ENCODE measurements at places on chromosomes 2 and 18. TPM values are rescaled to one million over a fixed set of nuclear protein-coding genes. Genes with fewer than 3 reads are reported as not detected.

DNA sequence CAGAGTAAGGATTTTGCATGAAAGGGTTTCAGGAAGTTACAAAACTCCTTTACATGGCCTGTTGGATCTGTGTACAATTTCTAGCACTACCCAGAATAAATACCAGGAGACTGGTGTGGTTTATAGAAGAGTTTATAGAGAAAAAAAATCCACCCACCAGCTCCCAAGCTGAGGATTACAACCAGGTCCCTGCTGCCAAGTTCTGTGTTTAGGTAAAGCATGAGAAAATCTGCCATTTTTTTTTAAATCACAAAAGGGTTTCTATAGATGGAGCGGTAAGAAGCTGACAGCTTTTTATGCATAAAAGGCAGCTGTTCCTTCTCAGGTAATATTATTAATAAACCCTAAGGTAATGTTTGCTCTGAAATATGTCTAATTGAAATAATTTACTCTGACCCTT lies 545.4 kb upstream of the ZEB2 start:
- H3K4me3 ChIP-seq: no peak overlapping the region
- DNase-seq: no peak
- peaks cover 8% of the 10 kb centered on the region for H3K27me3 ChIP-seq
- peaks cover 7% of the 10 kb centered on the region for H3K36me3 ChIP-seq
- H3K4me1 ChIP-seq: no peaks in the 10 kb centered on the region

- no peak overlapping the region for H3K4me3 ChIP-seq
- no peaks in the 10 kb centered on the region for H3K36me3 ChIP-seq
- DNase-seq: no peak
- no peaks in the 10 kb centered on the region for H3K4me1 ChIP-seq
- H3K27ac ChIP-seq: no peak overlapping the region
Measured at GRCh38 chr2:39335930-39336329, 92.2 kb upstream of the CDKL4 start.

- H3K36me3 ChIP-seq: no peaks in the 10 kb centered on the region
- no peak overlapping the region for H3K27ac ChIP-seq
- H3K4me1 ChIP-seq: no peaks in the 10 kb centered on the region
- no peak overlapping the region for H3K4me3 ChIP-seq
Measured at GRCh38 chr2:238986491-238987351, 138.8 kb downstream of the TWIST2 start.

DNA sequence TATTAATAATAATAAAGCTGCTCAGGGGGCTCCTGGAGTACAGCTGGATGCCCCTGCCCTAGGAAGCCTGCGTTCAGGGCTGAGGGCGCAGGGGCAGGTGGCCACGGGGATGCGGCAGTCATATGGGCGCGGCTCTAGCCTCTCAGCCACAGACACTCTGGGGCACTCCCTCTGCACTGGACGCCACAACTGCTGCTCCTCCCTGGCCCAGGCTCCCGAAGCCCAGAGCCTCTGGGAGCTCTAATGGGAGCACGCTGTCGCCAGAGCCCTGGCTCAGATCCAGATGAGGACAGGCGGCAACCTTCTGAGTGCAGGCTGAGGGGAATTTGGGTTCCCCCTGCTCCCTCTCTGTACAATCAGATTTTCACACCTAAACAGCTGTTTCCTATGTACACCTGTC lies 93.6 kb downstream of the MTCL1 start:
- no peak overlapping the region for H3K4me3 ChIP-seq
- H3K27me3 ChIP-seq: peaks cover 15% of the 10 kb centered on the region
- no peak overlapping the region for H3K27ac ChIP-seq
- DNase-seq: no peak
- no peaks in the 10 kb centered on the region for H3K4me1 ChIP-seq
- H3K36me3 ChIP-seq: no peaks in the 10 kb centered on the region

- no peak overlapping the region for H3K4me3 ChIP-seq
- no peak for DNase-seq
- no peaks in the 10 kb centered on the region for H3K27me3 ChIP-seq
- H3K27ac ChIP-seq: no peak overlapping the region
- no peaks in the 10 kb centered on the region for H3K36me3 ChIP-seq
- peaks cover 6% of the 10 kb centered on the region for H3K4me1 ChIP-seq
Measured at GRCh38 chr2:86221066-86221684, 21.9 kb downstream of the MRPL35 start.

DNA sequence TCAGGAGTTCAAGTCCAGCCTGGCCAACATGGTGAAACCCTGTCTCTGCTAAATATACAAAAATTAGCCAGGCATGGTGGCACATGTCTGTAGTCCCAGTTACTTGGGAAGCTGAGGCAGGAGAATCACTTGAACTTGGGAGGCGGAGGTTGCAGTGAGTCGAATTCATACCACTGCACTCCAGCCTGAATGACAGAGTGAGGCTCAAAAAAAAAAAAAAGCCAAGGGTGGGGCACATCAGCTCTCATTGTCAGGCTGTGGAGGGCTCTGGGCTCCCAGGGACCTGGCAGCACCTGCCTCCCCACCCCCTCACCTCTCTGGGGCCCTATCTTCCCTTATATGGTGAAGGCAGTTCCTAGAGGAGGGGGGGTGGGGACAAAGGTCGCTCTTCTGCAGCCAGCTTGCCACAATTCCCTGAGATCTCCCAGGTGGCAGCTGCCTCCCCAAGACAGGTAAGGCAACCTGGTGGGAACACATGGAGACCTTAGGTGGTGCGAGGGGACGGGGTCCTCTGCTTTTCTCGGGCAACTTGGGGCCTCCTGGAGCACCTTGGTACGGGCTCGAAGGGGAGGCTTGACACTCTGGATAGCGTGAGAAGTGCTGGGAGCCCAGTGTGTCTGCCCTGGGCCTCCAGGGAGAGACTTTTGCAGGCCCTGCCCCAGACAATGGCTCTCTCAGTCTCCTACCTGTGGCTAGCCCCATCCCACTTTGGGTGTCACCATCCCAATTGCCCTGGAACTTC lies at the start of gene VIL1:
TSS of gene VIL1 (plus strand) at position 407 of the 742 bp plus-strand sequence. CDS start 4,656 bp downstream, outside the sequence.
- no peak for DNase-seq
- no peak within 1 kb of the TSS for H3K27ac ChIP-seq

GRCh38 chr2:150624001-150624401 lies 136.5 kb upstream of the RND3 start:
- no peak overlapping the region for H3K27ac ChIP-seq
- H3K36me3 ChIP-seq: no peaks in the 10 kb centered on the region
- no peak for DNase-seq
- no peaks in the 10 kb centered on the region for H3K27me3 ChIP-seq

GRCh38 chr18:59681521-59682004 lies 15.7 kb downstream of the CCBE1 start:
- no peak overlapping the region for H3K4me3 ChIP-seq
- no peaks in the 10 kb centered on the region for H3K36me3 ChIP-seq
- DNase-seq: no peak
- H3K27me3 ChIP-seq: no peaks in the 10 kb centered on the region
- H3K4me1 ChIP-seq: no peaks in the 10 kb centered on the region
- no peak overlapping the region for H3K27ac ChIP-seq

GRCh38 chr2:202036601-202037037 lies 3.0 kb downstream of the FZD7 start:
- peaks cover 13% of the 10 kb centered on the region for H3K4me1 ChIP-seq
- no peak overlapping the region for H3K27ac ChIP-seq
- no peaks in the 10 kb centered on the region for H3K36me3 ChIP-seq

DNA sequence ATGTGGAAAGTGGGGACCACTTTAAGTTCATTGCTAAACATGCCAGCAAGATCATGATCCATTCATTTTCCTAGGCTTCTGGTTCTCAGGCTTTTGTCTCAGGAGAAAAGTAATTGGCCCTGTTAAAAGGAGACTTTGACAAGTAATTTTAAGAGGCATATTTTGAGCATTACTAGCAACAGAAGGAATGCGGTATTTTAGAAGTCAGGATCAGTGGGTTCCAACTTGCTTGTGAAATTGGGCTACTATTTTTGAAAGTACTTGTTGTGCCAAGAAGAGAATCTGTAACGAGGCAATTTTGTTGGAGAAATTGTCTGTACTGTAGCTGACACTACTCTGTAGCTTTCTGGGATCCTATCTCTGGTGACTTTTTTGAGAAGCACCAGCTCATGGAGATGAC lies 59.4 kb downstream of the CERS6 start:
- DNase-seq: no peak
- H3K36me3 ChIP-seq: no peaks in the 10 kb centered on the region
- H3K4me1 ChIP-seq: peaks cover 19% of the 10 kb centered on the region
- H3K4me3 ChIP-seq: no peak overlapping the region
- H3K27me3 ChIP-seq: no peaks in the 10 kb centered on the region

DNA sequence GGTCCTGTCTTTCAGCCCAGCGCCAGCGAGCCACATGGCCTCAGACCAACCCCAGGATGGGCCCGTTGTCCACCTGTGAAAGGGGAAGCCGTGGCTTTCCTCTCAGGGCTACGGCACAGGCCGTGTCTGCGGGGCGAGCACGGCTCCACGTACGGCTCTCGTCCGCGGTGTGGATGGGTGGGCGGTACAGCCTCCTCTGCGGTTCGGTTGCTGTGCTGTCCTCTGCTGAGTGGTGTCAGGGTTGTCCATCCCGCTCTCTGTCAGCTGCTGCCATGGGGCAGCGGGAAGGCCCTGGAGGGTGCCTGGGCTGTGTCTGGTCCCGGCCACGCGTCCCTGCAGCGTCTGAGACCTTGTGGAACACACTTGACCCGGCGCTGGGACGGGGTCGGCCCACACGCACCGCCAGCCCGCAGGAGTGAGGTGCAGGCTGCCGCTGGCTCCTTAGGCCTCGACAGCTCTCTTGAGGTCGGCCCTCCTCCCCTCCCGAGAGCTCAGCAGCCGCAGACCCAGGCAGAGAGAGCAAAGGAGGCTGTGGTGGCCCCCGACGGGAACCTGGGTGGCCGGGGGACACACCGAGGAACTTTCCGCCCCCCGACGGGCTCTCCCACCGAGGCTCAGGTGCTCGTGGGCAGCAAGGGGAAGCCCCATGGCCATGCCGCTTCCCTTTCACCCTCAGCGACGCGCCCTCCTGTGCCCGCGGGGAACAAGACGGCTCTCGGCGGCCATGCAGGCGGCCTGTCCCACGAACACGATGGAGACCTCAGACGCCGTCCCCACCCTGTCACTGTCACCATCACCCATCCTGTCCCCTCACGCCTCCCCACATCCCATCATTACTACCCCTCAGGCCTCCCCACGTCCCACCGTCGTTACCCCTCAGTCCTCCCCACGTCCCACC lies 128.7 kb downstream of the NFATC1 start:
- H3K27me3 ChIP-seq: no peaks in the 10 kb centered on the region
- no peaks in the 10 kb centered on the region for H3K36me3 ChIP-seq
- H3K4me1 ChIP-seq: peaks cover 44% of the 10 kb centered on the region
- peak overlapping the region; percentile 65 for H3K27ac ChIP-seq

DNA sequence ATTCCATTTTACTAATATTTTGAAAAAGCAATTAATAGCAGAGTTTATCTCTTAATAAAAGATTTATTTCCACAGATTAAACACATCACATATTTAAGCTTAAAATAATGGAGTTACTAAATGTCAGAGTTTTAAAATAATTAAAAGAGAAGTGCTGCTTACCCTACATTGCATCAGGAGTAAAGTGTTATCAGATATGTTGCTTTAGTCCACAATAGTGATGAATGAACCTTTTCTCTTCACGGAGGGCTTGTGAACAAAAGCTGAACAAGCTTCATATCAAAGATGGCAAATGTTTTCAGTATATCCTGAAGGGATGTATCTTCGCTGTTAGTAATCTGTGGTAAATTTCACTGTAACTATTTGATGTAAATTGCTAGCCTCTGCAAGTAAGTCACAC lies 69.4 kb upstream of the TTC27 start:
- H3K4me1 ChIP-seq: peaks cover 5% of the 10 kb centered on the region
- H3K36me3 ChIP-seq: peaks cover 9% of the 10 kb centered on the region
- no peak overlapping the region for H3K27ac ChIP-seq
- no peak for DNase-seq
- H3K4me3 ChIP-seq: no peak overlapping the region
- H3K27me3 ChIP-seq: no peaks in the 10 kb centered on the region

DNA sequence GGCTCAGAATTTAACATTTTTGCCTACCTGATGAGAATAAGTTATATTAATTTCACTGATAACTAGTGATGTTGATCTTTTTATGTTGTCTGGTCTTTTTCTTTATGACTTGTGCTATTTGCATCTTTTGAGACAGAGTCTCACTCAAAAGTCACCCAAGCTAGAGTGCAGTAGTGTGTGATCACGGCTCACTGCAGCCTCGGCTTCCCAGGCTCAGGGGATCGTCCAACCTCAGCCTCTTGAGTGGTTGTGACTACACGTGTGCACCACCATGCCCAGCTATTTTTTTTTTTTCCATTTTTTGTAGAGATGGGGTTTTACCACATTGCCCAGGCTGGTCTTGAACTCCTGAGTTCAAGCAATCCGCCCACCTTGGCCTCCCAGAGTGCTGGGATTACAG lies 7.5 kb downstream of the SMCHD1 start:
- peak overlapping the region; percentile 27 for H3K4me3 ChIP-seq
- DNase-seq: no peak
- H3K4me1 ChIP-seq: peaks cover 70% of the 10 kb centered on the region
- H3K27ac ChIP-seq: peak overlapping the region; percentile 60
- H3K36me3 ChIP-seq: peaks cover 12% of the 10 kb centered on the region

DNA sequence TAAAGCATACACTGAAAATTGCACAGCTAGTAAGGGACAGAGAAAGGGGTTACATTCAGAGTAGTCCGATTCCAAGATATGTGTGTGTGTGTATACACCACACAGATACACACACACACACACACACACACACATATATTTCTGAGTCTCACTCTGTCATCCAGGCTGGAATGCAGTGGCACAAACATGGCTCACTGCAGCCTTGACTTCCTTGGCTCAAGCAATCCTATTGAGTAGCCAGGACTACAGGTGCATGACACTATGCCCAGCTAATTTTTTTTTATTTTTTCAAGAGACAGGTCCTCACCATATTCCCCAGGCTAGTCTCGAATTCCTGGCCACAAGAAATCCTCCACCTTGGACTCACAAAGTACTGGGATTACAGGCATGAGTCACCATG lies 68.1 kb upstream of the ITPRID2 start:
- H3K27ac ChIP-seq: no peak overlapping the region
- no peaks in the 10 kb centered on the region for H3K36me3 ChIP-seq
- no peak overlapping the region for H3K4me3 ChIP-seq
- no peak for DNase-seq
- no peaks in the 10 kb centered on the region for H3K4me1 ChIP-seq
- H3K27me3 ChIP-seq: peaks cover 35% of the 10 kb centered on the region

GRCh38 chr18:35572644-35573043 lies 8.9 kb upstream of the GALNT1 start:
- H3K27ac ChIP-seq: no peak overlapping the region
- no peak for DNase-seq
- no peak overlapping the region for H3K4me3 ChIP-seq
- peaks cover 5% of the 10 kb centered on the region for H3K36me3 ChIP-seq

SLC4A5 gene
- 3.2 TPM for total RNA-seq

IDH1 gene
- 18.9 TPM for total RNA-seq

GEN1 gene
- 31.0 TPM for total RNA-seq

RNF149 gene
- 123 TPM for total RNA-seq

UPP2 gene
- total RNA-seq: not detected

CNGA3 gene
- total RNA-seq: not detected

TMEM178A gene
- not detected for total RNA-seq
